GM12892 (cell line): ENCODE measurements at places on chromosomes 13 and 19.

- DNase-seq: no peak
These were observed 804.4 kb downstream of the PCDH9 start for GRCh38 chr13:66425741-66426140.

DNA sequence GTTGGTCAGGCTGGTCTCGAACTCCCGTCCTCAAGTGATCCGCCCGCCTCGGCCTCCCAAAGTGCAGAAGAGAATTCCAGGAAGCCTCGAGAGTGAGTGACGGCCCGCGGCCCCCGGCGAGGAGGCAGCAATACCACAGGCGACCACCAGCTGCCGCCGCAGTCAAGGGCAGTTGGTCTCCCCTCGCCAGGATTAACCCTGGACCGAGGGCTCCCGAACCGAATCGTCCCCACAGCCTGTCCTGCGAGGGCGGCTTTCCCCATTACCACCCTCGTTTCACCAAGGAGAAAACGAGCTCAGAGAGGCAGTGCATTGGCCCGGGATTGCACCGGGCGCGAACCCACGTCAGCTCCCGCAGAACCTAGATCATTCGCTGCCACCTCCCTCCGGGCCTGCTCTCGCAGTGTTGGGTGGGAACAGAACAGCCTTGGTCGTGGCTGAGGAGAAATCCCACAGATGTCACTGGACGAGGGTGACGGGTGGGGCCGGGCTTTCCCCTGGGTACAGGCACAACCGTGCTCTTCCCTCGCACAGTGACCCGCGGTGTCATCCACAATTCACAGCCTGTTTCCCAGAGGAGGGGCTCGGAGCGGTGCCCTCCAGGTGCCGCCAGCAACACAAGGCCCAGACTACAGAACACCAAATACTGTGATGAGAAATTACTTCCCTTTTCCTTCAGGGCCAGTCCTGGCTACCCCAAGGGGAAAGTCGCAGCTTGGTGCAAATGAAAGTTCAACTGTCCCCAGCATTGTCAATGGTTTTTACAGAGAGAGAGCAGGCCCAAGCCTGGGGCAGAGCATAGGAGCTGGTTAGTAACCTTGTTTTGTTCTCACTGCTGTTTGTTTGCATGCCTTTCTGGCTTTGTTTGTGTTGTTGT is 24.8 kb downstream of the C2CD4C start:
- no peak for DNase-seq

DNA sequence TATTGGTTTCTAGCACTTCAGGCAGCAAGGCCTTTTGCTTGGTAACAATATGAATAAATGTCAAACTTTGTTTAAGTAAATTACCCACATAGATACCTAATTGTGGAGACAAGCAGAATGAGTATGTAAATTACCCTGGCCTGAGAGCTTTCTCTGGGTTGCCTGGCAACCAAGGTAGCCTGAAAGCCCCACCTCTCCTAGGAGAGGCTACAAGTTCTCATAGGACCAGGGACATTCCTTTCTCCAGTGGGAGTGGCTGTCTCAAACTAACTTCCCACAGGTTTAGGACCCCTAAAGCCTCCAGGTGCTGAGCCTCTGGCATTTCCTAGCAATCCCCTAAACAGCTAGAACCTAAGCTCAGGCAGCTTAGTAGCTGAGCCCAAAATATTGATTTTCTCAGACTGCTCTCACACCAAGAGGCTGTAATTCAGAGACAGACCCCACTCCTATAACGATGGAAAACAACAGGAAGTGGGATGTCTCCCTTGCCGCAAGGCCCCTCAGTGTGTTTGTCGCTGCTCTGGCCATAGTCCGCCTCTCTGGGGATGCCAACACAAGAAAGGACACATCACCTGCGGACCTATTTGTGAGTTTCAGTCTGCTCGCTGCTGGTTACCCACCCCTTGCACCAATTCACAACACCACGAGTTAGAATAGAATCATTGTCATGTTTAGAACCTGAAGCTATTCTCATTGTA is 207.3 kb downstream of the DLEU7 start:
- DNase-seq: no peak

DNA sequence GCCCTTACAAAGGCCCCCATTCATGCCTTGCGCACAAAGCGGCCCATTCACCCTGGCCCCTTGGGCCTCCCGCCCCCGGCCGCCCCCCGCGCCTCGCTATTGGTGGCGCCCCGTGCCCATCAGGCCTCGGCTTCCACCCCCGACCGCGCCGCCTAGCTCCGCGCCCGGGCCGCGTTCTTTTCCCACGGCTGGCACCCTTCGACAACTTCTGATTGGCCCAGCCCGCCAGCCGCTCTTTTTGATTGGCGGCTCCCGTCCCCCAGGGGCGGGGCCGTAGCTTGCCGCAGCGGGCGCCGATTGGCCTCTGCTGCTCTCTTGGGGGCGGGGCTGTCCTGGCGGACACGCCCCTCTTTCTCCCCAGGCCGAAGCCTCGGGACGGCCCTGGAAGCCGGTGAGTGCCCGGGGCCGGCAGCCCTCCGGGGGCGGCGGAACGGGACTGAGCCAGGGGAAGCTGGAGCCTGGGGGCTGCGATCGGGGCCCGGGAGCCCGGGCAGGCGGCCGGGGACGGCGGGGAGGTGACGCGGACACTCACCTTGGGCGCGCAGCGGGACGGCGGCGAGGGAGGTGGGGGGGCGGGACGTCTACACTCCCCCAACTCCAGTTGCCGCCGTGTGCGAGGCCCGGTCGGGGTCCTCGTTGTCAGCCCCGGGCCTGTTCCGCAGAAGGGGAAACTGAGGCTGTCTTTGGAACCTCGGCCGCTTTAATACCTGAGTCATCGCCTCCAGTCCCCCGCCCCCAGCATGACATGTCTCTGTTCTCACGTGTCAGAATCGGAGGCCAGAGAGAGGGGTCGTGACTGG is at the start of gene MYH14:
Gene MYH14 (plus strand): TSS at position 342 of the 800 bp plus-strand sequence. CDS start 6,744 bp downstream, outside the sequence.
- DNase-seq: no peak

DNA sequence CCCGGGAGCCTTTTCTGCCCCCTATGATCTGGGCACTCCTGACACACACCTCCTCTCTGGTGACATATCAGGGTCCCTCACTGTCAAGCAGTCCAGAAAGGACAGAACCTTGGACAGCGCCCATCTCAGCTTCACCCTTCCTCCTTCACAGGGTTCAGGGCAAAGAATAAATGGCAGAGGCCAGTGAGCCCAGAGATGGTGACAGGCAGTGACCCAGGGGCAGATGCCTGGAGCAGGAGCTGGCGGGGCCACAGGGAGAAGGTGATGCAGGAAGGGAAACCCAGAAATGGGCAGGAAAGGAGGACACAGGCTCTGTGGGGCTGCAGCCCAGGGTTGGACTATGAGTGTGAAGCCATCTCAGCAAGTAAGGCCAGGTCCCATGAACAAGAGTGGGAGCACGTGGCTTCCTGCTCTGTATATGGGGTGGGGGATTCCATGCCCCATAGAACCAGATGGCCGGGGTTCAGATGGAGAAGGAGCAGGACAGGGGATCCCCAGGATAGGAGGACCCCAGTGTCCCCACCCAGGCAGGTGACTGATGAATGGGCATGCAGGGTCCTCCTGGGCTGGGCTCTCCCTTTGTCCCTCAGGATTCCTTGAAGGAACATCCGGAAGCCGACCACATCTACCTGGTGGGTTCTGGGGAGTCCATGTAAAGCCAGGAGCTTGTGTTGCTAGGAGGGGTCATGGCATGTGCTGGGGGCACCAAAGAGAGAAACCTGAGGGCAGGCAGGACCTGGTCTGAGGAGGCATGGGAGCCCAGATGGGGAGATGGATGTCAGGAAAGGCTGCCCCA is 8.5 kb upstream of the CEACAM7 start:
- DNase-seq: no peak

- no peak for DNase-seq
These were observed 1.1 kb upstream of the ATP11A start for GRCh38 chr13:112688560-112689302.

- DNase-seq: no peak
These were observed 532.6 kb upstream of the GPC6 start for GRCh38 chr13:92694047-92694446.

DNA sequence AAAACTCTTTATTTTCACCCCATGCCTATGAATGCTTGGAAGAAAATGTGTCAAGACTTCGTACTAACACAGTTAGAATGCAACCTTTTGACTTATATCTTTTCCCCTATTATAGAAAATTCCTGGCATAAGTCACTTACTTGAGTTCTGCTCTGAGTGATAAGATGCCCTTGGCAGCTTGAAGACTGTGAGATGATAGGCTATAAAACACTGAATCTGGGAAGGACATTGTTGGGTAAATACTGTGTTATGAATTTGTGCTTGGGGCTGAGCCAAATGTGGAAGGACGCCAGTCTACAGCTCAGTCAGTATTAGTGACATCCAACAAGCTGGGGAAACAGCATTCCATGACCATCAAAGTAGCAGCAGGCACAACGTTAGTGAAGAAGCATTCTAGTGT is 368.0 kb upstream of the SGCG start:
- DNase-seq: no peak

- DNase-seq: no peak
These were observed 6.5 kb upstream of the OPA3 start for GRCh38 chr19:45591004-45591637.

DNA sequence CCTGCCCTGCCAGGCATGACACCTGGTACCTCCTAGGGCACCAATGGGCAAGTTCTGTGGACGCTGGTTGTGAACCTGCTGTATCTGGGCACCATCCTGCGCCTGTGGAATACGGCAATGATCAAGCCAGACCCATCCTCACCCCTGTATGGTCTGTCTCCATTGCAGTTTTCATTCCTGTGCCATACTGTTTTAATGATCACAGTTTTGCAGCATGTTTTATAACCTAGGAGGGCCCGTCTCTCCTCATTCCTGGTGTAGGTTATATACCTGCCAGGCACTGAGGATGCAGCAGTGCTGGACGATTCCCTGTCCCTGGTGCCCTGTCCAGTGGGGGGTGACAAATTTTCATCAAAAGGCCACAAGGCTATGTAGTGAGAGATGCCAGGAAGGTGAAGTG is 5.6 kb downstream of the TBC1D17 start:
- no peak for DNase-seq

DNA sequence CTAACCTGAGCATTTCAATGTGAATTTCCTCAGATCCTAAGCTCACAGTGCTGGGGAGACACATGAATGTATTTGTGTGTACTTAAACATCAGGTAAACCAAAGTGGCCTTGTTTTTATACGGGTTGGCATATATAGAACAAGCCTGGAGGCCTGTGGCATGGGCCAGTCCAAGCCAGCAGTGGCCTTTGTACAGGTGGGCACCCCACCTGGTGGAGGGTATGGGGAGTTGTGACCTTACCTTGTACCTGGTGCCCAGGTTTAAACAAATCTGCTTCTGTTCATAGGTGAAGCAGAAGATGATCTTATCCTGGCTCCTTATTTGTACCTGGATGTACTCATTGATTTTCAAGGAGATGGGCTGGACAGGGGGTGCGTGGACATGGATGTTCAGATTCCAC is 71.0 kb downstream of the ERICH6B start:
- DNase-seq: no peak

DNA sequence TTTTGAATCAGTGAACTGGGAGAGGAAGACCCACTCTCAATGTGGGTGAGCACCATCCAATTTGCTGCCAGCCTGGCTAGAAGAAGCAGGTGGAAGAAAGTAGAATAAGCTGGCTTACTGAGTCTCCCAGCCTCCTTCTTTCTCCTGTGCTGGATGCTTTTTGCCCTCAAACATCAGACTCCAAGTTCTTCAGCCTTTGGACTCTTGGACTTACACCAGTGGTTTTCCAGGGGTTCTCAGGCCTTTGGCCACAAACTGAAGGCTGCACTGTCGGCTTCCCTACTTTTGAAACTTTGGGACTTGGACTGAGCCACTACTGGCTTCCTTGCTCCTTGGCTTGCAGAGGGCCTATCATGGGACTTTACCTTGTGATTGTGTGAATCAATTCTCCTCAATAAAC is 804.2 kb upstream of the SLITRK1 start:
- DNase-seq: no peak

DNA sequence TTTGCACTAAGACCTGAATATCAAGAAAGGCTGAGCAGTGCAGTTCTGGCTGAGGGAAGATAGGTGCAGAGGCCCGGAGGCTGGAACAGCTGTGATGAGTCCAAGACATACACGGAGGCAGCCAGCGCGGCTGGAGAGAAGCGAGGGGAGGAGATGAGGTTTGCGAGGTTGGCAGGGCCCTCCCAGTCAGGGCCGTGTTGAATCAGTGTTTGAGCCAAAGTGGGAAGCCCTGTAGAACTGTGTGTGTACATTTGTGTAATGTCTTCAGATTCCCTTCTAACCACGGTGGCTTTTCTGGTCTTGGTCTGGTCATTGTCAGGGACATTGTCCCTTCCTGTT is 34.9 kb downstream of the PAK4 start:
- DNase-seq: no peak

GRCh38 chr19:1663852-1664251 is 11.4 kb upstream of the TCF3 start:
- peak; percentile 61 for DNase-seq

- DNase-seq: no peak
These were observed 1.3 kb downstream of the ALOX5AP start for GRCh38 chr13:30736461-30737320.

DNA sequence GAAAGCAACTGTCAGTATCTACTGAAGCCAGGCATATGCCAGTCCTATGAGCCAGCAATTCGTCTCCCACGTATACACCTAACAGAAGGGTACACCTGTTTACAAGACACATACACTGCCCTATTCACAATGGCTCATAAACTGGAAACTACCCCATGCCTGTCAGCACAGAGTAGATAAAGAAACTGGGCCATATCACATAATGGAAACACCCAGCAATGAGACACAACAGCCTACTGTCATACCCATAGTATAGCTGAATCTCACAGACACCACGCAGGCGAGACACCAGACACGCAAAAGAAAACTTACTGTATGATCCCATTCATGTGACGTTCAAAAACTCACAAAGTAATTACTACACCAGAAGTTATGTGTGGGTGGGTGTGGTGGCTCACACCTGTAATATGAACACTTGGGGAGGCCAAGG is 15.7 kb downstream of the NOSIP start:
- DNase-seq: no peak
